ENCODE measurements at places on chromosomes 7 and 10.

GRCh38 chr7:50562136-50562535 lies 3.1 kb downstream of the DDC start:
- no peak for DNase-seq

GRCh38 chr10:43386549-43386948 lies 15.1 kb downstream of the FXYD4 start:
- no peak for DNase-seq

- no peak for DNase-seq
Observed at GRCh38 chr7:158097453-158098124, 490.0 kb downstream of the PTPRN2 start.

GRCh38 chr7:17027143-17027788 lies 145.5 kb upstream of the AGR3 start:
- DNase-seq, result no peak

GRCh38 chr10:74835963-74836362 lies 9.6 kb downstream of the KAT6B start:
- DNase-seq, result no peak

GRCh38 chr7:8762803-8763202 lies 329.4 kb downstream of the NXPH1 start:
- no peak for DNase-seq

DNA sequence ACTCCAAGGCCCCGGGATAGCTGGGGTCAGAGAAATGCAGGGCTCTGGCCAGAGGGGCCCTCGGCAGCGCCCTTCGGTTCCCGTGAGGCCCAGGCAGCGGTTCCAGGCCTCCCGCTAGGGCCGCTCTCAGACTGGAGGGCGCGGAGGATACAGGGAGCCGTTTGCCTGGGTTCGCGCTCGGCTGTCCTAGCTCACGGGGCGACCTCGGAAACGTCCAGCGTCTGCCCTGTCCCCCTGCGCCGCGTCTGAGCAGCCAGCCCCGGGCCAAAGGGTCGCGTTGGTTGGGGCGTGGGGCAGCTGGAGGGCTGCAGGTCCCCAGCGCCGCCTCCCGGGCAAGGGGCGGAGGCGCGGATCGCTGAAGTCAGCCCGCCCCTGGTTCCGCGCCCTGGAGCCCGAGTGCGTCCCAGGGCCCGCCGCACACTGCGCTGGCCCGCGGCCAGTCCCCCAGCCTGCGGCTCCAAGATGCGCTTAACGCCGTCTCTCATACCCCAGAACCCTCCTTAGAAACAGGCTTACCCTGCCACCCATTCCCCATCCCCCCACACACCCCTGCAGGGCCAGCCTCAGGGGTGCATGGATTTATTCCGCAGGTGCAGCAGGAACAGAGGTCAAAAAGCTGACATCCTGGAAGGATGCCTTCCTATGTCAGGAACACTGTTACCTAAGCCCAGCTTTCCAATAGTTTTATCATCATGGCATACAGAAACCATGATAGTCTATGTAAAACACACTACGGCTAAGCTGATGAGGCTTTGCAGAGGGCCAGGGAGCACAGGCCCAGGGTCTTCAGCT lies 22.1 kb upstream of the OPN4 start:
- DNase-seq, result no peak
